ENCODE measurements at places on chromosomes 7 and 10.
A peak's percentile ranks its signal among the peaks of the same experiment; 100 is the strongest.

- DNase-seq, result no peak
Observed at GRCh38 chr10:124727361-124727960, 16.7 kb downstream of the FAM53B start.

- DNase-seq, result no peak
Observed at GRCh38 chr10:129005080-129005479, 462.0 kb upstream of the MGMT start.

- no peak for DNase-seq
Observed at GRCh38 chr10:79443338-79444198, 1.9 kb downstream of the ZCCHC24 start.

GRCh38 chr7:16558761-16559302 lies 32.2 kb downstream of the LRRC72 start:
- no peak for DNase-seq

- DNase-seq, result peak; percentile 27
Observed at GRCh38 chr7:32502728-32503127, 7.4 kb downstream of the AVL9 start.

- DNase-seq, result no peak
Observed at GRCh38 chr10:61895898-61896600, 5.5 kb upstream of the ARID5B start.

DNA sequence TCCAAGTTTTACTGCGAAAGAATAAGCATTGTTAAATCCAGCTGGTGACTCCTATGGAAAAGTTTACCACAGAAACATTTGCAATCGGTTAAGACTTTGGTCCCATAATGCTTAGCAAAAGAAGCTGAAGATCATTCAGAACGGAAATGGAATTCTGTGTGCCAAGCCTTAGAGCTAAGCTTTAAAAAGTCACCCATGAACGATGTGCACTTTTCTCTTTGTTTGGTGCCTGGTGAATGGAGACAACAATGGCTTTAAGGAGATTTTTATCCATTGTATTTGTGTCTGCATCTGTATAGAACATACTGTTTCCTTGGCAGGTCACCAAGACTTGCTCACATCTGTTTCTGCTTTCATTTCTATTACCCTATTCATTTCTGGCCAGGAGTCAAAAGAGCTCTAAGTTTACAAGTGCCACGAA lies 26.3 kb upstream of the COL1A2 start:
- no peak for DNase-seq

GRCh38 chr7:75756991-75757676 lies 14.9 kb downstream of the CCL26 start:
- no peak for DNase-seq

- DNase-seq, result no peak
Observed at GRCh38 chr7:99042957-99043356, 101.0 kb downstream of the SMURF1 start.

DNA sequence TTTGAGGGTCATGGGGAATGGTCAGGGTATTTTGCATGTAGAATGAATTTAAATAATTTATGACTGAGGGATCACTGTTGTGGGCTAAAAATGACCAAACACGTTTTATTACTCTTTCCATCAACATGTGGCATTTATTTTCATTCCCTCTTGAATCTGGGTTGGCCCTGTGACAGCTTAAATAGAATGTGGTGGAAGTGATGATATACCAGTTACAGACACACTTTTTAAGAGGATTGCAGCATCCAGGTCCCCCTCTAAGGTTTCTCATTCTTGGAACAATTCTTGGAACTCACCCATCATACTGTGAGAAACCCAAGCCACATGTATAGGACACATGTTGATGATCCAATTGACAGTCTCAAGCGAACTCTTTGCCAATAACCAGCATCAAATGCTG lies 272.4 kb downstream of the ETV1 start:
- DNase-seq, result no peak

GRCh38 chr7:46948716-46949115 lies 633.2 kb downstream of the TNS3 start:
- no peak for DNase-seq

DNA sequence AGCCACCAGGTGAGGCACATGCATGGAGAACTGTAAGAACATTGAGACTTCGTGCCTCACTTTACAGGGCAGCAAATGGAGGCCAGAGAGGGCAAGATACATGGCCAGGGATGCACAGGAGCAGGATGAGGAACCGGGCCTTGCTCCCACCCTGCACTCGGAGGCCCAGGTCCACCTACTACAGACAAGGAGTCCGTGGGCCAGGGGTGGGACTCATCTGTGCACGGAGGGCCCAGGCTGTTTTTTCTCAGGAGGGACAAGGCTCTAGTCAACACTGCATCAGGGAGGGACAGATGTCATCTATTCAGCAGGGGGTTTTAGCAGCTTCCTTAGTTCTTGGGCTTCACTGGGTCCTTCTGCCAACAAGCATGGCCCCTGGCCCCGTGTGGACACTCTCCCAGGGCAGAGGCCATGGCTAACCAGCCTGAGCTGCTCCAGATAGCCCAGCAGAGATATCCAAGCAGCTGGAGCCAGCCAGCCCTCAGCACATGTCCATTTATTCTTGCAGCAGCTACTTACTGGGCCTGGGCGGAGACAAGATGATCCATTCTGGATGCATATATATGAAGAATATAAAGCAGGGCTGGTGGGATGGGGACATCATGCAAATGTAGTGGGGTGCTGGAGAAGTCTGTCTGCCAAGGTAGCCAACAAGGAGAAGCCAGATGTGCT lies 134.5 kb upstream of the RET start:
- no peak for DNase-seq

- no peak for DNase-seq
Observed at GRCh38 chr10:5544216-5544805, 19.6 kb downstream of the CALML3 start.

- no peak for DNase-seq
Observed at GRCh38 chr10:119135513-119135881, 30.0 kb downstream of the SFXN4 start.

DNA sequence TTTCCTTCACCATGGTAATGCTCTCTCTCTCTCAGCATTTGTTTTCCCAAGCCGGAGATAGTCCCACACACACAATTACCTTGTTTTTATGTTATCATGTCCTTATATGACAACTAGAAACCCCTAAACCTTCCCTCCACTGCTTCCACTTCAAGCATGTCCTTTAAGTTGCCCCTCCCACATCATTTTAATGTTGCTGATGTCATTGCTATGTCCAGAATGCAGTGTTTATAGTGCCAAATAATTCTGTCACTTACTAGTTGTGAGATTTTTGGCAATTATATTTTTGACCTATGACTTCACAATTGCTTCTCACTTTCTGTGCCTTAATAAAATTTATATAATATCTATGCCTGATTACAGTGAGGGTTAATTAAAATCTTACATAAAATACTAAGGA lies 645.9 kb downstream of the XPNPEP1 start:
- no peak for DNase-seq

GRCh38 chr10:77308084-77308732 lies 329.4 kb downstream of the KCNMA1 start:
- no peak for DNase-seq

DNA sequence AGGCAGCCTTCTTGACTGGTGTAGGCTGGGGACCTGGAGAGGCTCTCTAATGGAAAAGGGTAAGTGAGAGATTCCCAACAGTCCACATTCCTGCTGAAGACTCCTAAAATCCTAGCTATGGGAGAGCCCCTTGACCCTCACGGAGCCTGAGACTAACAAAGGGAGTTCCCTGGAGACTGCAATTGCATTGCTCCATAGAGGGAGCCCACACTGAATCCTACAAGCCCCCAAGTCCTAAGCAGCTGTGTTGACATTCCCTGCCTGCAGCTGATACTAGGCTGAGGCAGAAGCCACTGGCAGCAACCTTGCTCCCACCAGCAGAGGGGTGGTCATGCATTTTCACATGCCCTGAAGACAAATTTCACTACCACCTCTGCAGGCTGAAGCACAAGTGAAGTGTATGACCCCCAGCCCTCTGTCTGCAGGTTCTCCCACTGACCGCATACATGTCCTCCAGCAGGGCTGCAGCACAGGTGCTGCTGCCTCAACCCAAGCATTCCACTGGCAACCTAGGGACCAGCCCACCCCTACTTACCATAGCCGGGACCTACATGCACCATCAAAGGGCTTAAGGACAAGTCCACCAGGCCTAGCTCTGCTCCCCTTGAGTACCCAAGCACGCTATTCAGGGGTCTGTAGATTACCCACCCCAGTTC lies 130.3 kb upstream of the SLC13A1 start:
- no peak for DNase-seq

GRCh38 chr10:51875610-51876009 lies 176.2 kb upstream of the CSTF2T start:
- no peak for DNase-seq

GRCh38 chr10:68829521-68829920 lies 2.2 kb downstream of the STOX1 start:
- no peak for DNase-seq

- DNase-seq, result no peak
Observed at GRCh38 chr10:75764974-75765788, 333.8 kb downstream of the LRMDA start.

DNA sequence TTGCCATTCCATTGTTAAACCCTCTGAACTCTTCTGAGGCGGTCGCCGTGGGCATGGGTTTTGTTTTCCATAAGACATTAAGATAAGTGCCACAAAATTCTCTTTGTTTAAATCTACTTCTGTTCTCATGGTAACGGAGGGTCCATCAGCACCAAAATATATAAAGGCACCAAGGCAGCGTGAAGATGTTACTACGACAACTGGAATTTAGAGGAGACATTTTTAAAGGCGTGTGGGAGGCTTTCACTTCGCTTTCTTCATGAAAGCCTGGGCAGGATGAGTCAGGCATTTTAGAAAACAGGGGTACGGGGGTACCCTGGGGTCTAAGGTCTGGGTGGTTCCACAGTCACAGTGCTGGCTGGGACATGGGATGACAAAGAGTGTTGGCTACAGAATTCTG lies 34.0 kb downstream of the SMKR1 start:
- DNase-seq, result no peak

GRCh38 chr10:114328441-114328812 lies 75.9 kb downstream of the AFAP1L2 start:
- no peak for DNase-seq

GRCh38 chr10:133444342-133445267 lies 9.1 kb upstream of the SCART1 start:
- DNase-seq, result no peak

DNA sequence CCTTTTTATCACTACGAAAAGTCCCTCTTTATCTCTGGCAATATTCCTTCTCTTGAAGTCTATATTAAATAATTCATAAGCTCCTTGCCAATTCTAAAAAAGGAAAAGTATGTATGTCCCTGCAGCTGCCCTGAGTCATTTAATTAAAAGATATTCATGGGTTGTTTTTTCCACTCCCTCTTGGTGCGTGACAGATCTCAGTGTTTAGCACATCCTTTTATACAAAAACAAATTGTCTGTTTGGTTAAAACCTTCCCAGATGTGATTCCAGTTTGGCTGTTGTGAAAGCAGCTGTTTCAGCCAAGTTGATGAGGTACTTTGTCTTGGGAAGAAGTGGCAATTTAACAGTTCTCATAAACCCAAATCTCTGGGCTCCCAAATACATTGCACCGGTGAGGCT lies 33.8 kb upstream of the PRLHR start:
- DNase-seq, result no peak

DNA sequence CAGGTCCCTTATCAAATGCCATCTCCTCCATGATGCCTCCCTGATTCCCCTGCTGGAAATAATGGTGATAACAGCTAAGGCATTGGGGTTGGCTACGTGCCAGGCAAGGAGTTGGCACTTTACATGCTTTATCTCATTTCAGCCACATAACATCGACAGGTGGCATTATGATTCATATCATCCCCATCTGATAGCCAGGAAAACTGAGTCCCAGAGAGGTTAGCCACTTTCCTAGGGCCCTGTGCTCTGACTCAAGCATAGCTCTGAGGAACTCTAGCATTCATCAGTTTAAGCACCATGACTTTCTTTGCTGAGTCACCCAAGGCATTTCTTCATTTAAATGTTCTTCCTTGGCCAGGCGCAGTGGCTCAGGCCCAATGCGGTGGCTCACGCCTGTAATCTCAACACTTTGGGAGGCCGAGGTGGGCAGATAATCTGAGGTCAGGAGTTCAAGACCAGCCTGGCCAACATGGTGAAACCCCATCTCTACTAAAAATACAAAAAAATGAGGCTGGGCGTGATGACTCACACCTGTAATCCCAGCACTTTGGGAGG lies 6.6 kb downstream of the LEP start:
- no peak for DNase-seq

DNA sequence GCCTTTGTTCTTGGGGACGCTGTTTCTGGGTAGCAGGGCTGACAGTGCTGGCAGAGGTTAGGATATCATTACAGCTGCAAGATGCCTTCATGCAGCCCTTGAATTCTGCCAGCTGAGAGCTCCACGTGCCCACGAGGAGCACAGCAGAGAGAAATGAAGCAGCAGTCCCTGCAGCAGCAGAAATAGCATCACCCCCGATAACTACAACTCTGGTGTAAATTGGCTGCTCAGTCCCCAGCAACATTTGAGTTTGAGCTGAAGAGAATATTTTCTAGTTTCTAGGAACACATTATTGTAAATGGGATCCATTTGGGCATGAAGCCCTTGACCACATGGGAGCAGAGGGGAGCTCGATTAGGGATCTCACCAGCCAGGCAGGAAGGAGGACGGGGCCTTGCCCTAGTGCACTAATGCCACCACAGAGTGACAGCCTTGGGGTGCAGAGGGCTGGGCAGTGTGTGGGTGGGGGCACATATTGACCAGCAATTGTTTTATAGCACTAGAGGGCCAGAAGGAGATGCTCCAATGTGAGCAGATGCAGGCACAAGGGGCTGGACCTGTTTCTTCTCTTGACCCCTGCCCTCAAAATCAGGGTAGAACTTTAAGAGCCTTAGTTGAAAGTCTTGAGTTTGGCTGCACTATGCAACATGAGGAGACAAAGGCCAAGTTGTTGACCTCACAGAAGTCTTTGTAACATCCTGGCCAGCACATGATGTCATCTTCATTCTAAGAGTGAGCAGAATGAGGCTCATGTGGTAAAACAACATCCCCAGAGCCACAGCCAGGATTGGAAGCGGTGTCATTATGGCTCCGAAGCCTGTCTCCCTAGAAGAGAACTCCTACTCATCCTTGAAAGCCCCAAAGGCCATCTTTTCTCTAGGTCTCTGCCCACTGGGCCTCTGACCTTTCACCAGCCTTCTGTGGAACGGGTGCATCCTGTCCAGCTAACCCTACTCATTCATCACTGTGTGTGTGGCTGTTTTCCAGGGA lies 52.6 kb downstream of the ADCY1 start:
- no peak for DNase-seq

- DNase-seq, result peak; percentile 58
Observed at GRCh38 chr10:15106352-15107013, 9.3 kb downstream of the RPP38 start.

DNA sequence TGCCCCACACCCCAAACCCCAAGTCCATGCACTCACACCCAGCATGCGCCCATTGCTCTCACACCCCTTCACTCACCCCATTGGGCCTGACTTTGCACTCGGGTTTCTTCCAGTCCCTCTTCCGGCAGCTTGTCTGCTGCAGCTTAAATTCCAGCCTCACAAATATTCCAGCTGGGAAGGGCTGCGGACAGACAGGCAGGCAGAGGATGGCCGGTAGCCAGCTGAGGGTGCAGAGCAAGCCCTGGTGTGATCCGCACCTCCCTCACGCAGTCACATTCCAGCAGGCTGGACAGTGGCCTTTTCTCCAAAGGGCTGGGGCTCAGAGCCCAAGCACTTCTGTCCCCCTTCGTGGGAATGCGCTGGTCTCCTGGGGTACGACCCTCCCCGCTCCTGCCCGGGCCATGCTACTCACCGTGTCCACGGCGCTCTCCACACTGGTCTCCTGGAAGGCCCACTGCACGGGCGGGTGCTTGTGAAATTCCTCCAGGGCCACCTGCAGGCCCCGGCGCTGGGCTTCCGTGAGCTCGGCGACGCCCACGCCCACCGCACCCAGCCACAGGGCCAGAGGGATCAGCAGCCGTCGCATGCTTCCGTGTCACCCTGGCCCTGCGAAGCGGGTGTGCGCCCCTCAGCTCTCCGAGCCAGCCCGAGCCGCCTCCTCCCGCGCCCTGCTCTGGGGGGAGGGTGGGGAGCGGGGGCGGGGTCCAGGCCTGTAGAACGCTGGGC lies 1.2 kb downstream of the RARRES2 start:
- no peak for DNase-seq
